Naive thymus-derived CD8-positive, alpha-beta T cell (primary cell): ENCODE measurements at places on chromosomes 7 and 10. TPM values are rescaled to one million over a fixed set of nuclear protein-coding genes. Genes with fewer than 3 reads are reported as not detected.

Gene PPP1R3C
- total RNA-seq: not detected

Gene SPDYE16
- total RNA-seq: 0.69 TPM

Gene OR6V1
- total RNA-seq: not detected

Gene TFPI2
- not detected for total RNA-seq

Gene SPAG6
- total RNA-seq: not detected
